Iris pigment epithelial cell (primary cell): ENCODE measurements at places on chromosomes 12 and 14.

DNA sequence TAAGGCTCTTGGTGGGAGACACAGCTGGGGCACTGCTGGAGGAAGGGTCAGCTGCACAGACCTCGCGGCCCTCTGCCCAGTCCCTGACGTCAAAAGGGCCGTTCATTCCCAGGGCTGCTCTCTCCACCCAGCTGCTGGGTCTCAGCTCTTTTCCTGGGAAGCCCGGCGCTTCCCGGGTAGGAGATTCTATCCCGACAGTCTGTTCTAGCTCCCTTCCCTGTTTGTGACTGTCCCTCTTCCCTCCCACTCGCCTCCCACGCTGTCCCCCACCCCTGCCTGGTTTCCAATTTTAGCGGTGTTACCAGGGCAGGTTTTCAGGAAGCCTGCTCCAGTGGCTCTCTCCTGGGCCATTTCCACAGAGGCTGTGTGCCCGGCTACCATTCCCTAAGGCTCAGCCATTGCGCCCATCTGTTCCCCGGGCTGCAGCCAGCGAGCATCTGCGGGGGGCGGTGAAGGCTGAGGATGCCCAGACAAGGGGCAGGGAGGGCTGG, 186.6 kb downstream of the CACNA1C start:
- no peak for DNase-seq

- no peak for DNase-seq
Measured at GRCh38 chr12:49026678-49027480, 8.3 kb upstream of the PRKAG1 start.

- no peak for DNase-seq
Measured at GRCh38 chr12:76539727-76540126, 19.8 kb downstream of the OSBPL8 start.

DNA sequence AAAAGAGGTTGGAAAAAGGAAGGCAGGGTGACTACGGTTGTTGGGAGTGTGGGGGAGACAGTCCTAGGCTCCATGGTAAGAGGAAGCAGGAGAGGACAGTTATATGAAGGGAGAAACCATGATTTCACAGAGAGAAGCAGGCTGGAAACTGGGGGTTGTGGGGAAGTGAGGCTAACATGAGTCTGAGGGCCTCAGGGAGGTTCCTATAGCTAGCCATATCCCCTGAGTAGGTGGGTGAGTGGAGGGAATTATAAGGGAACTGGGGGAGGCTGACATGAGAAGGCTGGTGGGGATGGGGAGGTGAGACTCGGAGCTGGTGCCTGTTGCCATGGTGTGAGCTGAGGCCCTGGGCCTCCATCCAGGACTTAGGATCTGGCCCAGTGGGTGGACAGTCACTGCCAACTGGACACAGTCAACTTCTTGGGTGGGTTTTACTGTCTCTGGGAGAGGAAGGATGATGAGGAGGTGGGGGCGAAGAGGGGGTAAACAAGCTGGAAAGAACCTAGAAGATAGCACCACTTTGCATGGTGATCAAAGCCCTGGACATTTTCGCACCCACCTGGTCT, 1.4 kb downstream of the RNASE13 start:
- no peak for DNase-seq

GRCh38 chr12:15851045-15851620, 31.1 kb upstream of the STRAP start:
- no peak for DNase-seq

- DNase-seq = peak; percentile 65
Measured at GRCh38 chr12:82896979-82897378, 210.3 kb downstream of the TMTC2 start.
